ENCODE measurements at places on chromosomes 13 and 19. TPM values are rescaled to one million over a fixed set of nuclear protein-coding genes. Genes with fewer than 3 reads are reported as not detected.
A peak's percentile ranks its signal among the peaks of the same experiment; 100 is the strongest.

DNA sequence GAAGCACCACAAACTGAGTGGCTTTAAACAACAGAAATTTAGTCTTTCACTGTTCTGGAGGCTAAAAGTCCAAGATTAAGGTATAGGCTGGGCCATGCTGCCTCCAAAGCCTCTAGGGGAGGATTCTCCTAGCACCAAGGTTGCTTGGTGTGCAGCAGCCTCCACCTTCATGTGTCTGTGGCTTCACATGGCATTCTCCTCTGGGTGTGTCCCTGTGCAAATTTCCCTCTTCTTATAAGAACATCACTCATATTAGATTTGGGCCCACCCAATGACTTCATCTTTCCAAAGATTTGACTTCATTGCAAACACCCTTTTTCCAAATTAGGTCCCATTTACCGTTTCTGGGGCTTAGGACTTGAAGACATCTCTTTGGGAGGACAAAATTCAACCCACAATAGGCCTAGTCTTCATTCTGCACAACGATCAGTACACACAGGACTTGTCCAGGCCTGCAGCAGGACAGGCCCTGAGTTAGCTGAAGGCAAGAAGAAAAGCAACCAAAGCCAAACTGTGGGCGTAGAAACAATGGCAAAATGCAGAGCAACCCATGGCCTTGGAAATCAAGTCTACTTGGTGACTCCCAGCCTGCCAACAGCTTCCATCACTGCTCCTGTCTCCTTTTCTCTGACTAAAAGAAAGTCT, 521.2 kb upstream of the NBEA start:
- no peaks in the 10 kb centered on the region for H3K36me3 ChIP-seq
- DNase-seq, result no peak
- no peaks in the 10 kb centered on the region for H3K27me3 ChIP-seq
- H3K4me3 ChIP-seq, result no peak overlapping the region

GRCh38 chr13:19172007-19172646, 9.5 kb downstream of the TUBA3C start:
- H3K27ac ChIP-seq, result no peak overlapping the region
- DNase-seq, result no peak
- H3K36me3 ChIP-seq, result no peaks in the 10 kb centered on the region

DNA sequence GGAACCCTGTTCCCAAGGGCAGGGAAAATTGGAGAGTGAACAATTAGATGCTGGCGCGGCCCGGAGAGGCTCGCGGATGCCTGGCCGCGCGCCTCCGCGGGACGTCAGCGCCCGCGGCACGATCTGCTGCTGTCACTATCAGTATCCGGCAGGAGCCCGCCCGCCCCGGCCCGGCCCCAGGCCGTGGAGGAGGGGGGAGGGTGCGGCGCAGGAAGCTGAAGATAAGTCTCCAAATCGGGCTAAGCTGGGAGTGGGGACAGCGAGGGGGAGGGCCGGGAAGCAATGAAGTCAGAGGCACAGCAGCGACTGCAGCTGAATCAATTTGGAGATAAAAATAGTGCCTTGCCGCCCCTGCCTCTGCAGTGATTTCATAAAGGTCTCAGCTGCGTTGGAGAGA, 441.5 kb upstream of the KLF12 start:
- peaks cover 38% of the 10 kb centered on the region for H3K27me3 ChIP-seq
- H3K4me3 ChIP-seq, result peak overlapping the region; percentile 61
- peaks cover 14% of the 10 kb centered on the region for H3K4me1 ChIP-seq
- H3K27ac ChIP-seq, result no peak overlapping the region
- DNase-seq, result peak; percentile 57

DNA sequence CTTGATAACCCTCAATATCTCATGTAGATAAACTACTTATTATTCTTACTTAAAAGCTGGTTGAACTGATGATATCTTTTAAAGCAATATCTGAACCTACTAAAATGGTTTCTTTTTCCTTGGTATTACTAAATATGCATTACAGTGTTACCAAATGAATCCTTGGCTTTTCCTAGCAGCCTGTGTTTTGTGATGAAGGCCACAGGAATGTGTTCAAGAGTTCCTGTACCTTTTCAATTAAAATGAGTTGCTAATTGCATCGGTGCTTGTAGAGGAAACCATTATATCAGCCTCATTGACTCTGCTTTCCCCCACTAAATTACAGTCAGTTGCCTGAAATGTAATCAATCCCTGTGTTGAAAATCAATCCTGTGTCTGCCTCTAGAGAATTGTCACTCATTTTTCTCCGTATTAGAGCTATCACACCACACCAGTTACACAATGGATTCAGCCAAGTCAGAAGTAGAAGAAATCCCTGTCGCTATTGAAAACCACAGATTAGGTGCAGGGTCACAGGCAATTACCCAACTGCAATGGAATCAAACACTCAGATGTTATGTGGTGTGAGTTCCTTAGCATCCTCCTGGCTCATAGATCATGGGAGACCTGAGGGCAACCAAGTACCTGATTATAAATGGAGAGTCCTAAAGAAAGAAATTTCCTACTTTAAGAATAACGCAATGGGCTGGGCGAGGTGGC, 13.3 kb downstream of the FAM216B start:
- no peaks in the 10 kb centered on the region for H3K36me3 ChIP-seq
- H3K27me3 ChIP-seq, result peaks cover 21% of the 10 kb centered on the region
- no peaks in the 10 kb centered on the region for H3K4me1 ChIP-seq
- no peak overlapping the region for H3K27ac ChIP-seq

DNA sequence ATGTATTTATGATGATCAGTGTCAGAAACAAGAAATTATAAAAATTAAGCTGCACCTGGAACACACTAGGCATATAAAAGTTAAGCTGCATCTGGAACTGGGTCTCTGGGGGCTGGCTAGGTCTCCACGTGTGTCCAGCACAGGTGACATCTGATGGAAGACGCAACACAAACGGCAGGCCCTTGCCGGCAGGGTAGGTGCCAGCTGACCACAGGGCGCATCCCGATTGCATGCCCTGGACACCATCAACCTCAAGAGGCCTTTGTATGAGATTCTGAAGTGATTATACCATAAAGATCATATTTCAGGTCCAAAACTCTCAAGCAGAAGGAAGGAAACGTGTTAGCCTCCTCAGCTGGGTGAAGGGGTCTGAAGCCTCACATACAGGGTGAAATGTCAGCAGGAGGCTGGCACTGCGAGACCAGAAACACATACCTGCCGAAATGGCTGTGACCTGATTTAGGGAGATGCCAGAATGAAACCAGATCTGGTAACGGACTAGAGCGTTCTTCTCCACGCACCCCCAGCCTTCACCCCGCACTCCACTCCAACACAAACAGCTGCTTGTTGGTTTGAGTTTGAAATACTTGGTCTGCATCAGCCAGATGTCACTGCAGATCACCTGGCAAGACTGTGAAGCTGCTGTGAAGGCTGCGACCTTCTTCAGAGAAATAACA, 37.3 kb downstream of the COL4A1 start:
- no peaks in the 10 kb centered on the region for H3K4me1 ChIP-seq
- peaks cover 14% of the 10 kb centered on the region for H3K27me3 ChIP-seq
- no peaks in the 10 kb centered on the region for H3K36me3 ChIP-seq
- H3K27ac ChIP-seq, result no peak overlapping the region
- no peak for DNase-seq
- no peak overlapping the region for H3K4me3 ChIP-seq

GRCh38 chr19:39737891-39738290, at the start of gene CLC:
TSS of gene CLC (minus strand) at chr19:39738029. CDS start at chr19:39737952, 77 bp downstream.
- peaks cover 9% of the 10 kb centered on the region for H3K4me1 ChIP-seq
- peaks cover 6% of the 10 kb centered on the region for H3K27me3 ChIP-seq
- H3K4me3 ChIP-seq, result no peak within 1 kb of the TSS
- H3K36me3 ChIP-seq, result no peaks in the 10 kb centered on the region

- H3K4me3 ChIP-seq, result no peak overlapping the region
- no peaks in the 10 kb centered on the region for H3K4me1 ChIP-seq
- peaks cover 7% of the 10 kb centered on the region for H3K27me3 ChIP-seq
- DNase-seq, result no peak
Measured at GRCh38 chr19:29487432-29487831, 38.4 kb upstream of the VSTM2B start.

- DNase-seq, result no peak
- H3K27me3 ChIP-seq, result peaks cover 1% of the 10 kb centered on the region
- peaks cover 37% of the 10 kb centered on the region for H3K4me1 ChIP-seq
- peaks cover 5% of the 10 kb centered on the region for H3K36me3 ChIP-seq
- peak overlapping the region; percentile 92 for H3K27ac ChIP-seq
Measured at GRCh38 chr19:47598407-47599349, 10.3 kb upstream of the BICRA start.

- no peaks in the 10 kb centered on the region for H3K27me3 ChIP-seq
- no peaks in the 10 kb centered on the region for H3K4me1 ChIP-seq
- H3K36me3 ChIP-seq, result no peaks in the 10 kb centered on the region
- H3K4me3 ChIP-seq, result no peak overlapping the region
- H3K27ac ChIP-seq, result no peak overlapping the region
Measured at GRCh38 chr13:55410398-55411330, 1730.1 kb upstream of the PRR20A start.

GRCh38 chr19:12886651-12886968, 391 bp downstream of the KLF1 start:
- peaks cover 6% of the 10 kb centered on the region for H3K27me3 ChIP-seq
- no peak for DNase-seq
- H3K36me3 ChIP-seq, result peaks cover 12% of the 10 kb centered on the region
- no peak overlapping the region for H3K27ac ChIP-seq
- H3K4me1 ChIP-seq, result peaks cover 39% of the 10 kb centered on the region

- H3K4me3 ChIP-seq, result no peak overlapping the region
- H3K4me1 ChIP-seq, result no peaks in the 10 kb centered on the region
Measured at GRCh38 chr13:110251193-110251819, 55.7 kb downstream of the COL4A1 start.

- DNase-seq, result no peak
- H3K27me3 ChIP-seq, result peaks cover 1% of the 10 kb centered on the region
- peaks cover 24% of the 10 kb centered on the region for H3K36me3 ChIP-seq
- peaks cover 25% of the 10 kb centered on the region for H3K4me1 ChIP-seq
- H3K27ac ChIP-seq, result no peak overlapping the region
Measured at GRCh38 chr19:39416152-39417120, 4.0 kb downstream of the PLEKHG2 start.

DNA sequence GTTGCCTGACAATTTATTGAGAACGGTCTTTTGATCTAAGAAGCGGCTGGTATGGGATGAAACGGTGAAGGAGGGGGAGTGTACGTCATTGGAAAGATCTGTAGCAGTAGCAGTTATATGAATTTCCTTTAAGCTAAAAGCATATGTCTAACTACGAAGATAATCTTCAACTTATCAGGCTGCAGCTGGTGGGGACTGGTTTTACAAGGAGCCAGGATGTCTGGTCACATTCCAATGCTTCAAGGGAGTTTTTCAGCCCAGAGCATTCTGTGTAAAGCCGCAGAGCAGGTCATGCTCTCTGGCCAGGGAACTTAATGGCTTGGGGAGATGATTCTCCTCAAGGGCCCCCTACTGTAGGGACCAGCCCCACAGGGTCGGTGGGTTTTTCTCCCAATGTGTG, 29.2 kb downstream of the CLEC4M start:
- H3K36me3 ChIP-seq, result no peaks in the 10 kb centered on the region
- H3K27ac ChIP-seq, result no peak overlapping the region
- DNase-seq, result no peak
- H3K4me1 ChIP-seq, result no peaks in the 10 kb centered on the region
- peaks cover 29% of the 10 kb centered on the region for H3K27me3 ChIP-seq

GRCh38 chr19:40646743-40647254, 43.7 kb downstream of the NUMBL start:
- peaks cover 8% of the 10 kb centered on the region for H3K27me3 ChIP-seq
- no peak overlapping the region for H3K4me3 ChIP-seq
- no peak overlapping the region for H3K27ac ChIP-seq
- DNase-seq, result no peak
- no peaks in the 10 kb centered on the region for H3K36me3 ChIP-seq

GRCh38 chr13:45276913-45277312, 64.1 kb downstream of the TPT1 start:
- no peak overlapping the region for H3K27ac ChIP-seq
- no peaks in the 10 kb centered on the region for H3K27me3 ChIP-seq
- peaks cover 3% of the 10 kb centered on the region for H3K4me1 ChIP-seq
- peaks cover 16% of the 10 kb centered on the region for H3K36me3 ChIP-seq

GRCh38 chr13:30376426-30377311, 45.6 kb upstream of the UBE2L5 start:
- H3K4me1 ChIP-seq, result peaks cover 90% of the 10 kb centered on the region
- DNase-seq, result peak; percentile 85
- no peaks in the 10 kb centered on the region for H3K27me3 ChIP-seq
- H3K4me3 ChIP-seq, result peak overlapping the region; percentile 80
- H3K36me3 ChIP-seq, result peaks cover 22% of the 10 kb centered on the region

GRCh38 chr13:91567485-91568207, 169.2 kb downstream of the GPC5 start:
- H3K36me3 ChIP-seq, result no peaks in the 10 kb centered on the region
- no peak overlapping the region for H3K4me3 ChIP-seq
- DNase-seq, result no peak
- no peaks in the 10 kb centered on the region for H3K4me1 ChIP-seq

DNA sequence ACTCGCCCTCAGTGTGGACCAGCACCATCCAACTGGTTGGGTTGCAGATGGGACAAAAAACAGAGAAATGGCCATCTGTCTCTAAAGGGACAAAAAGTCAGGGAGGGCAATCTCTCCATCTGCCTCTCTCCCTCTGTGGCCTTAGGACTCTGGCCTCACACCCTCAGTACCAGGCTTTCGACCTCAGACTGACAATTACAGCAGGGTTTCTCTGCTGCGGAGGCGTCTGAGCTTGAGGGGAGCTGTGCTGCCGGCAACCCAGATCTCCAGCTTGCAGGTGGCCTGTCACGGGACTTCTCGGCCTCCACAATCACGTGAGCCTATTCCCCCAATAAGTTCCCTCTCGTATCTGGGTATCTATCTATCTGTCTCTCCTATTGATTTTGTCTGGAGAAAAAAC, 27.7 kb downstream of the MLLT1 start:
- H3K4me3 ChIP-seq, result no peak overlapping the region
- peaks cover 11% of the 10 kb centered on the region for H3K36me3 ChIP-seq
- H3K27me3 ChIP-seq, result no peaks in the 10 kb centered on the region
- H3K4me1 ChIP-seq, result peaks cover 6% of the 10 kb centered on the region
- peak overlapping the region; percentile 41 for H3K27ac ChIP-seq
- DNase-seq, result no peak

GRCh38 chr13:106354961-106355360, 180.5 kb downstream of the EFNB2 start:
- no peaks in the 10 kb centered on the region for H3K36me3 ChIP-seq
- peaks cover 11% of the 10 kb centered on the region for H3K27me3 ChIP-seq
- H3K4me1 ChIP-seq, result no peaks in the 10 kb centered on the region
- H3K4me3 ChIP-seq, result no peak overlapping the region
- DNase-seq, result no peak

GRCh38 chr19:49767967-49768581, 1.3 kb downstream of the AP2A1 start:
- peaks cover 46% of the 10 kb centered on the region for H3K4me1 ChIP-seq
- peak overlapping the region; percentile 89 for H3K27ac ChIP-seq
- H3K4me3 ChIP-seq, result peak overlapping the region; percentile 97
- no peak for DNase-seq

- no peak for DNase-seq
- H3K4me3 ChIP-seq, result no peak overlapping the region
- H3K36me3 ChIP-seq, result peaks cover 40% of the 10 kb centered on the region
- no peaks in the 10 kb centered on the region for H3K27me3 ChIP-seq
- peaks cover 78% of the 10 kb centered on the region for H3K4me1 ChIP-seq
Measured at GRCh38 chr13:30742901-30743300, 7.6 kb downstream of the ALOX5AP start.

TYROBP gene
- not detected for total RNA-seq

SBK3 gene
- total RNA-seq, result not detected

CEACAM21 gene
- 72.0 TPM for total RNA-seq

SMIM17 gene
- total RNA-seq, result 0.25 TPM

IGSF23 gene
- not detected for total RNA-seq

ZNF850 gene
- 9.3 TPM for total RNA-seq

IRS2 gene
- 3.4 TPM for total RNA-seq

APOC4 gene
- not detected for total RNA-seq

OR4F17 gene
- not detected for total RNA-seq

AP2S1 gene
- 130 TPM for total RNA-seq

C2CD4C gene
- total RNA-seq, result not detected

Measured in activated CD4-positive, alpha-beta T cell treated with anti-CD3 and anti-CD28 coated beads, Interleukin-2, amount 10 ng/mL, durations not matched to agents 7 days and 5 days (primary cell).